ENCODE measurements at places on chromosomes 5 and 9. TPM values are rescaled to one million over a fixed set of nuclear protein-coding genes. Genes with fewer than 3 reads are reported as not detected.

UBTD2 gene
- 18.5 TPM for total RNA-seq

SLC36A3 gene
- not detected for total RNA-seq

- no peak for DNase-seq
Observed at GRCh38 chr5:87229780-87230179, 37.9 kb upstream of the RASA1 start.

C5 gene
- total RNA-seq = 1.7 TPM

GRCh38 chr9:36398745-36399144 is 1.3 kb downstream of the RNF38 start:
- DNase-seq = no peak

TMEM171 gene
- total RNA-seq = 2.3 TPM

- no peak for DNase-seq
Observed at GRCh38 chr9:96006961-96007360, 131.5 kb downstream of the ERCC6L2 start.

DNA sequence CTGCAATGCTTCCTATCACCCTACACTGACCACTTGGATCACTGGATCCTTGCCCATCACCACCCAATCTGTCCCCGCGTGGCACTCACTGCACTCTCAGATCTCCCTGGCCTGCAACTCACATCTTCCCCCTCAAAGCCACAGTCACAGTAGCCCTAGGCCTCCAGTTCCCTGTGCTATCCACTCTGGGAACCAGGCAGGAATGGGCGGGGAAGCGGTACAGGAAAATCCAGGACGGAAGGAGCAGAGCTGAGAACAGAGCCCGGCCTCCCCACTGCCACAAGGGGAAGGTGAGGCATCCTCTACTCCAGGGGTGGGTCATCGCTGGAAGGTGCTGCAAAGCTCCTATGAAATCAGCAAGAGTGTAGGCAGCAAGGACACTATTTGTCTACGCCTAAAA is 102.6 kb downstream of the ESM1 start:
- DNase-seq = no peak

GRCh38 chr9:88536951-88537760 is 2.2 kb downstream of the NXNL2 start:
- no peak for DNase-seq

DNA sequence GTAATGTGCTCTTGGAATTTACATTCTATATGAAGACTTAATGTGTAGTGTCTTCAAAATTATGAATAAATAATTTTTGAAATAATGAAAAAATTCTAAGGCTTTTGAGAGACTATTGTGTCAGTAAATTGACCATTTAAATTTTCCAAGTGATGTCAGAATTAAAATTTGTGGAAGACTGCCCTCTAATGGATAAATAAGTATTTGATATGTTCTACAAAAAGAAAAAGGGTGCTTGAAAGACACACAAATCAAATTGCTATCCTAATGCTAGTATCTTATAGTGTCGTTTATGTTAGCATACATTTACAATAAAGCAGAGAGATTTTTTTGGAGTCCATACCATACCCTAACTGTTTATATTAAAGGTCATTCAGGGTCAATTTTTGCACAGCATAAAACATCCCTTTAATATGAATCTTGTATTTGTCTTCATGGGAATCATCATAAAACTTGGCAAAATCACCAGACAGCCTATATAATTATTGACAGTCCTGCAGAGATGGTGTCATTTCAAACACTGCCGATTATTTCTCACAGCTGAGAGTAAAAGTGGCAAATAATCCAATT is 120.8 kb upstream of the SLC27A6 start:
- DNase-seq = peak; percentile 18

DNA sequence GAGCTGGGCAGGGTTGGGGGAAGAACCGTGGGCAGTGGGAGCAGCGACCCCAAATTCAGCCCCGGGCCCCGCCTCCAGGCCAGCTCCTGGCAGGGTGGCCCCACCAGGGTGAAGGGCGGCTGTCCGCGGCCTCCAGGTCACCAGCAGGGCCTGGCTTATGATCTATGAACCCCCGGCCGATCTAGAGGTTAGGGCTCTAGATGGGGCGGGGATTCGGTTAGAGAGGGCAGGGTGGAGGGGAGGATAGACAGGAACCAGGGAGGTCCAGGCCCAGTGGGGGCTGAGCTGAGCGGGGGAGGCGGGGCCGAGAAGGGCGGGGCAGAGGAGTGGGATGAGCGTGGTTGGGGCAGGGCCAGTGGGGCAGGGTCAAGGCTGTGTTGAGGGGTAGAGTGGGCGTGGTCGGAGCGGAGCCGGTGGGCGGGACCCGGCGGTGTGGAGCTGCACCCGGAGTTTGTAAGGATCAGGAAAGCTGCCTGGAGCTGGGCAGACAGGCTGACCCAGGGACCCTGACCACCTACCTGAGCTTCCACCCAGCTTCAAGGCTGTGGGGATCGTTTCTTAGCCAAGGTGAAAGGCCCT is 29.3 kb upstream of the OBP2B start:
- peak; percentile 10 for DNase-seq

PDGFRB gene
- total RNA-seq = 13.0 TPM

DNA sequence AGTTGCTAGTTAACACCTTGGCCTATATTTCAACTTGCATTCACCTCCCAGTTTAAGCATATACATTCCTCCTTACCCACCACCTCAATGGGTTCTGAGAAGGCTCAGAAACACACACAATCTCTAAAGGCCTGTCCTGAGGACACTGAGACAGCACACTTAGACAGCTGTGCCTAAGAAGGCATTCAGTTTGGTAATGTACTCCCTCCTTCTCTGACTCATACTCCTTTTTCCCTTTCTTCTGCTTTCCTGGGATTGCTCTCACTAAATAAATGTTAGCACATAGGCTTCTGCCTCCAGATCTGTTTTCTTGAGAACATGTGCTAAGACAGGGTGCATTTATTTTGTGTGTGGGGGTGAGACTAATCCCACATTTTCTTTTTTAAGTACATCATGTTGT is 456.8 kb upstream of the CDH6 start:
- no peak for DNase-seq

- DNase-seq = no peak
Observed at GRCh38 chr5:139178935-139179334, 19.2 kb downstream of the SIL1 start.

GRCh38 chr5:83715236-83716065 is 5.2 kb downstream of the HAPLN1 start:
- no peak for DNase-seq

PCDHA1 gene
- 0.06 TPM for total RNA-seq

TOR4A gene
- total RNA-seq = 81.4 TPM

- DNase-seq = no peak
Observed at GRCh38 chr5:158718738-158719505, 380.8 kb downstream of the EBF1 start.

WDR31 gene
- total RNA-seq = 0.99 TPM

GRCh38 chr9:112819635-112820496 is 69.3 kb downstream of the SNX30 start:
- DNase-seq = no peak

DNA sequence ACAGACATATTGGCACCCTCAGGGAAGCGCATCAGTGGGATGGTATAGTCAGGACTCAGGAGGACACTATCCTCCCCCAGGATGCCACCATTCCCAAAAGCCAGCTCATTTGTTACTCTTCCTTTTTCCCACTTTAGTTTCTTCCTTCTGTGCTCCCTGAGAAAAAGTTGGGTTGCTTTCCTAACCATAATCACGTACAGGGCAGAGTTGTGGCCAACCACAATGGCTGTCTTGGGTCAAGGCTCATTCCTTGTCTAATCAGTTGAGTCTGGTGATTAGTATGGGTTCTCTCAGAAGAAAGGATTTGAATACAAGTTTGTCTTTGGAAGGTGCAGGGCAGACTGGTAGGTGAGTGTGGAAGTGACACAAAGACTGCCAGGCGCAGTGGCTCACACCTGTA is 26.6 kb upstream of the ATP6V1G1 start:
- no peak for DNase-seq

DNA sequence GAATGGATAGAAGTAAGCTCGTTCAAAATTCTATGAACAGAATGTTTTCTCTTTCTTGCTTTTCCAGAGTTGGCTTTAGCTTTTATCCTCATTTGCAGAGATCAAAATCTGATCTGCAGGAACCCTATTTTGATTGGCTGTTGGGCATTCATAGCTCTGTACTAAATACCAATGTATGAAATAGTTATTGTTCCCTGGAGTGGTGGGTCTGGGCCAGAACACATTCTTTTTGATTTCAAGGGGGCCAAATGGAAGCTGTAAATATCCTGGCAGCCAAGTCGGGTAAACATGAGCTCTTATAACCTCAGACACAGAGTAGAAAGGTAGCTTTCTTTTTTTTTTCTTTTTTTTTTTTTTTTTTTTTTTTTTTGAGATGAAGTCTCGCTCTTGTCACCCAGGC is 241.5 kb downstream of the PDZD2 start:
- no peak for DNase-seq

DNA sequence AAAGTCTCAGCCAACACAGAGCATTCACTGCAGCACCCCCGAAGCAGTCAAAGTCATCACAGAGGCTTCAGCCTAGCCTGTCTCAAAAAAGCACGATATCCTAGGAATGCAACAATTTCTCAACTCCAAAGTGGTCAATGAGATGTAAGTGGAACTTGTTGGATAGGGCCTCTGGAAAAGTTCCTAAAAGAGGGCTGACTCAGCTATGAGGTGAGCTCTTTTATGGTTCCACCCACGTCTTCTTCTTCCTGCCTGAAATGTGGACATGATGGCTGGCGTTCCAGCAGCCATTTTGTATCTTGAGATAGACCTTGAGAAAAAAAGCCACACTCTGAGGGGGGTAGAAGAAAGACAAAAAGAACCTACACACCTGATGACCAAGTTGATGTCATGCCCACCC is 32.5 kb upstream of the TRIO start:
- no peak for DNase-seq

CSF1R gene
- 0.10 TPM for total RNA-seq

GRCh38 chr9:87088621-87089365 is 141.5 kb upstream of the GAS1 start:
- no peak for DNase-seq

CFAP77 gene
- total RNA-seq = not detected

GRCh38 chr9:103904242-103904641 is 189.9 kb upstream of the SMC2 start:
- DNase-seq = no peak

Data from glomerular endothelial cell (primary cell).